ENCODE measurements at places on chromosomes 11 and 22. TPM values are rescaled to one million over a fixed set of nuclear protein-coding genes. Genes with fewer than 3 reads are reported as not detected.

The CPT1B gene
- 102 TPM for total RNA-seq

The INS gene
- total RNA-seq: not detected

The CALCA gene
- not detected for total RNA-seq

The CTSC gene
- total RNA-seq: 381 TPM

The BEST1 gene
- total RNA-seq: 1.9 TPM

The BACE1-AS gene
- 4.2 TPM for total RNA-seq

The GAL3ST1 gene
- total RNA-seq: not detected

The IL17REL gene
- not detected for total RNA-seq

The ELMOD1 gene
- total RNA-seq: not detected

The PNPLA5 gene
- not detected for total RNA-seq

The FTH1 gene
- total RNA-seq: 5,097 TPM

The GRK2 gene
- 432 TPM for total RNA-seq

The MIOX gene
- total RNA-seq: not detected

The GGTLC3 gene
- total RNA-seq: not detected

The SYT8 gene
- total RNA-seq: not detected

The SLC15A3 gene
- total RNA-seq: 5.0 TPM

The MUC2 gene
- total RNA-seq: not detected

The MYO7A gene
- 0.05 TPM for total RNA-seq

Data from natural killer cell treated with Interleukin-12 subunit alpha and Interleukin-12 subunit beta and Interleukin-15 and Interleukin-18, amount 100 ng/mL, for 72 hours (primary cell).